HFFc6 (cell line): ENCODE measurements at places on chromosomes 16 and 17.

- no peak for DNase-seq
These were observed 8.1 kb downstream of the CLTC start for GRCh38 chr17:59627770-59628171.

GRCh38 chr17:34725725-34726124 lies 146.3 kb downstream of the TMEM132E start:
- no peak for DNase-seq

DNA sequence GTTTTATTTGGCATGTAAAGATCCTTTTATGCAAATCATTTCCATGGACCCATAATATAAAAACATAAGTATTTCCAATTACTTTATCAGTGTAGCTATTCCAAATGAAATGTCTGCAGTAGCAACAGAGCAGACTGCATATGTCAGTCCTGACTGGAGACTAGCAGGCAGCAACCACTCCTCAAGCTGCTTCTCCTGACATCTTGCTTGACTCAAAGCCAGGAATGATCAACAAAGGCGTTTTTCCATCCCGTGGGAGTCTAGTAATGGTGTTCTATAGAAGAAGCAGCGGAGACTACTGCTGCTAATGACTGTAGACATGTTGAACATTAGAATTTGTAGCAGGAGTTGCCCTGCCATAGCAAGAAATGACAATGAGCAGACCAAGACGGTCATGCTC lies 73.2 kb upstream of the AKTIP start:
- no peak for DNase-seq

- DNase-seq, result no peak
These were observed 86.8 kb upstream of the NKD1 start for GRCh38 chr16:50461400-50461760.

GRCh38 chr16:28544998-28545397 lies 6.2 kb upstream of the NUPR1 start:
- DNase-seq, result no peak
